ENCODE measurements at places on chromosomes 1 and 21. TPM values are rescaled to one million over a fixed set of nuclear protein-coding genes. Genes with fewer than 3 reads are reported as not detected.

Gene OR2C3
- total RNA-seq: not detected

DNA sequence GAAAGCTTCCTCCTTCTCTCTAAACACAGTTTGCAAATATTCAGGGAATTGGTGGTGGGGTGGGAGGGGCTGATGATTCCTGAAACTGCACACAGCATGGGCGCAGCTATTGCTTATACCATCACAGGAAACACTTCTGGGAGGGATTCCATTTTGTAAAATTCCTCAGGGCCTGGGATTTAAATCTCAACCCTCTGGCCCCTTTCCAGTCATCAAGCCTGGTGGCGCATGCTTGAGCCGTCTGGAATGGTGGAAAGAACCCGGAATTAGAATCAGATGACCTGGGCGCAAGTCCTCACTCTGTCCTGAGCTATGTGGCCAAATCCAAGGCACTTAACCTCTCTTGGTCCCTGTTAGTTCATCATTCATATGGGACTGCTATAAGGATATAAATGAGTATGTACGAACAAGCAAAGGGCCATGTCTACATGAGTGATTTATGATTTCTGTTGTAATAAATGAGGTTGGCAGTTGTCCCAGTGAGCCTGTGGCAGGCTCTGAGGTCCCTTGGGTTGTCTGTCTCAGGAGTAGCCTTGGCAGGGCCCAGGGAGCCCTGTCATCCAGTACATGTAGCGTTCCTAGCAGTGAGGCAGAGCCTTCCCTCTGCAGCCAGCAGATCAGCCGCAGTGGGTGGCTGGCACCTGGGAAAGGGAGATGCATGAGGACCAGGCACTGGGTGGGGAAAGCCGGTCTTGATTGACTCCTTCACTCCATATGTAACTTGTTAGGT, 72.0 kb downstream of the MAN1C1 start:
- H3K27me3 ChIP-seq: peaks cover 7% of the 10 kb centered on the region
- peaks cover 10% of the 10 kb centered on the region for H3K4me1 ChIP-seq
- no peak for DNase-seq
- no peak overlapping the region for H3K4me3 ChIP-seq

GRCh38 chr1:103529746-103530145, 4.2 kb downstream of the RNPC3 start:
- no peaks in the 10 kb centered on the region for H3K27me3 ChIP-seq
- DNase-seq: no peak
- no peak overlapping the region for H3K27ac ChIP-seq
- H3K4me3 ChIP-seq: no peak overlapping the region
- peaks cover 48% of the 10 kb centered on the region for H3K36me3 ChIP-seq

DNA sequence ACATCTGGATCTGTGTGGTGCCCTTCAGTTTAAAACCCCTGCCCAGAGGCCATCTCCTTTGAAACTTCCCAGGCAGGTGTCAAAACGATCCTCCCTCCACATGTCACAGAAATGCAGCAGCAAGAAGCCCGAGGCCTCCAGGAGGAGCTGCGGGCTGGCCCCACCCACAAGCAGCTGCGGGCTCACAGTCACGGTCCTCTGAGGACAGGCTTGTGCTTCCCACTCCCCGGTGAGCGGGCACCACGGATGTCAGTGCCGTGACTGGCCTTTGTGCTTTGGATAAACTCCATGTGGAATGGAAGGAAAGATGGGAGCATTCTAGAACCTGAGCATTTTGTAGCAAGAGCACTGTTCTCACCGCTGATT, 65.8 kb downstream of the SIK1 start:
- H3K4me1 ChIP-seq: peaks cover 46% of the 10 kb centered on the region
- H3K27me3 ChIP-seq: no peaks in the 10 kb centered on the region
- DNase-seq: peak; percentile 39
- peak overlapping the region; percentile 77 for H3K4me3 ChIP-seq
- peak overlapping the region; percentile 96 for H3K27ac ChIP-seq

DNA sequence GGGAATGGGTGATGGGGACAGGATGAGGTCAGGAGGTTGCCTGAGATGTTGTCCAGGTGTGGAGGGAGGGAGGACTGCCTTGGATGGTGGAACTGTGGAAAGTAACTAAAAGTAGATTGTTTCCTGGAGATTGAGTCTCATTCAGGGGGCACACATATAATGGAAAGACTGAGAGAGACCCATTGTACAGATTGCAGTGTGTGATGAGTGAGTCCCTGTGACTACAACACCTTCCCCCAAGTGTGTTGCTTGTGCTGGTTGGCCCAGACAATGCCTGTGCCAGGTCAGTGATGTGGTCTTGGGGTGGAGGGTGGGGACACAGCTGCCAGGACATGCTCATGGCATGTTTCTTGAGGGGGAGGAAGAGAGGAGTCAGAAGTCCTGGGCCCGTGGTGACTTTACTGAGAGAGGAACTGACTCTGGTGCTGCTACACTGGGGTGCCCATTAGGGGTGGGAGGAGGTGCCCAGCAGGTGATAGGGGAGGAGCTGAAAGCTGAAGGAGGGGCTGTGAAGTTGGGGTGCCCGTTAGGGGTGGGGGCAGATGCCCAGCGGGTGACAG, 5.2 kb downstream of the SNAP47 start:
- H3K27me3 ChIP-seq: no peaks in the 10 kb centered on the region
- no peak for DNase-seq
- peaks cover 49% of the 10 kb centered on the region for H3K4me1 ChIP-seq
- H3K36me3 ChIP-seq: no peaks in the 10 kb centered on the region

- no peaks in the 10 kb centered on the region for H3K36me3 ChIP-seq
- no peak for DNase-seq
- no peak overlapping the region for H3K4me3 ChIP-seq
- peaks cover 4% of the 10 kb centered on the region for H3K4me1 ChIP-seq
Observed at GRCh38 chr1:67559222-67559700, 125.7 kb upstream of the GADD45A start.

DNA sequence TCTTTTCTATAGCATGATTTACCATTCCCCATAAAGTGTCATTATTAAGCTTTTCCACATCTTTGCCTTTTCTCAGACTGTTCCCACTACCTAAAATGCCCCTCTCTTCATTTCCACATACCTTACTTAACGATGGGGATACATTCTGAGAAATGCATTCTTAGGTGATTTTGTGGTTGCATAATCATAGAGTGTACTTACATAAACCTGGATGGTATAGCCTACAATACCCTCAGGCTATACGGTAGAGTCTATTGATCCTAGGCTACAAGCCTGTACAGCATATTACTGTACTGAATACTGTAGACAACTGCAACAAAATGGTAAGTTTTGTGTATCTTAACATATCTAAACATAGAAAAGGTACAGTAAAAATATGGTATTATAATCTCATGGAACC, 54.8 kb upstream of the MUTYH start:
- no peaks in the 10 kb centered on the region for H3K27me3 ChIP-seq
- peaks cover 12% of the 10 kb centered on the region for H3K4me1 ChIP-seq
- no peaks in the 10 kb centered on the region for H3K36me3 ChIP-seq
- no peak overlapping the region for H3K27ac ChIP-seq

DNA sequence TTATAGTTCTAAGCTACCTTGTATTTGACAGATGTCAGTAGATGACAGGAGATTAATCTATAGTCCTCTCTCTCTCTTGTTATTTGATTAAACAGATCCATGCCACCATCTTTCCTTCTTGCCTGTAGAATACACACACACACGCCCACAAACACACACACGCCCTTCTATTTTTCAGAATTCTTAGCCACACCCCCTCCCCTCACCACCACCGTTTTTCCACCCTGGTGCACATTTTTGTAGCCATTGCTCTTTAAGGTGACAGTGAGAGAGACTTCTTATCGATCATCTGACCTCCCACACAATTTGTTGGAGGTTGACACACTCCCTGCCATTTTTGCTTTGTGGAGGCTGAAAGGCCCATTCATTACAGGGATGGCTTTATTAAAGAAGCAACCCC, 123.2 kb downstream of the NTNG1 start:
- no peak for DNase-seq
- H3K4me1 ChIP-seq: no peaks in the 10 kb centered on the region
- no peaks in the 10 kb centered on the region for H3K36me3 ChIP-seq
- no peak overlapping the region for H3K27ac ChIP-seq
- no peak overlapping the region for H3K4me3 ChIP-seq
